ENCODE measurements at places on chromosomes 1 and 21.

DNA sequence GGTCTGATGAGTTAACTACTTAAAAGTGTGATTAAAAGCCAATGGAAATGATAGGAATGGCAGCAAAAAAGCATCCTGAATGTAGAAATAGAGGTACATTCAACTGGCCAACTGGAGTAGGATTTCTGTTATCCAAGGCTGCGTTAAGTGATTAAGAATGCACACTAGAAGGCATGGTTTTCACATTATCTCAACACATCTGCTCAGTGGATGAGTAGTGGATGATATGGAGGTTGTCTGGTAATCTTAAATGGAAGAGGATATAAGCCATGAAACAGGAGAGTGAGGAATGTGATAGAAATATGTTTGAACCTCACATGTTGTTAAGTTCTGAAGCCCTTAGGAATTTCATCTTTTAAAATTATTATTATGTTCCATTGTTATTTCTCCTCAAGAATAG is 839.9 kb downstream of the USP25 start:
- no peak for DNase-seq

GRCh38 chr1:167663002-167663772 is 33.2 kb downstream of the RCSD1 start:
- DNase-seq: no peak

DNA sequence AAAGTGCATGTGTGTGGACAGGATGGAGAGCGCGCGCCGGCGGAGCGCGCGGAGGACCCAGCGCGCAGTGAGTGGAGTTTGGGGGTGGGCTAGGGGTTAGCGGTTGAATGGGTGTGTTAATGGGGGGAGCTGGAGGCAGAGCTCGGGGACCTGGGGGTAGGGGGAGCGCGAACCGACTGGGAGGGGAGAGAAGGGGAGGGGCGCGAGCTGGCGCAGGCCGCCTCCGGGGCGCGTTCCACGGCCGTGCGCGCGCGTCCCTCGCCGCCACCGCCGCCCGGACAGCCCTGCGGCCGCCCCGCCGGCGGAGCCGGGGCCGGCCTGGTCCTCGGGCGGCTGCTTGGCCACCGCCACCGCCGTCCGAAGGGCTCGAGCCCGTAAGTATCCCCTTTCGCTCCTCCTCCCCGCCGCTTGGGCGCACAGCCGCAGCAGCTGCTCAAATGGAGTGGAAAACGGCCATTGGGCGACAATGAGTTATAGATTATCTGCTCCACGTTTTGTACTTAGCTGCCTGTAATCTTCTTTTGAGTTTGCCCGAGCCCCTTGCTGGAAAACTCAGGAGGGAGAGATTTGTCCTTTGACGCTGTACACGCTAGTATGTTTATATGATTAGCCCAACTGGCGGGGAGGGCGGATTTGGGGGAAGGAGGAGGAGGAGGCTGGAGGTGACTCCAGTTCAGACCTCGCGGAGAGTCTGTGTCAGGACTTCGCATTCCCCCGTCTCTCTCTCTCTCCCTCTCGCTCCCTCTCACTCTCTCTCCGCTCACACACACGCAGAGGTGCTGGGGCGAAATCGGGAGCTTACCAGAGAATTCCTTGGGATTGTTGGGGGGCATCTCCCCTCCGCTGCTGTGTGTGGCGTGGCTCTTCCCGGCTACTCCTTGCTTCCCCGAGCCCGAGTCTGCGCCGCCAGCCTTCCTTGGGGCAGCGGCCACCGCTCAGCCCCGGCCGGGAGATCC is at the start of gene ADGRL2:
Gene ADGRL2, plus strand, starts transcription at position 240 of the 956 bp plus-strand sequence. CDS start 36,051 bp downstream, outside the sequence.
- DNase-seq: no peak

GRCh38 chr1:58318157-58319005 is 228.1 kb downstream of the OMA1 start:
- DNase-seq: no peak

- DNase-seq: no peak
Measured at GRCh38 chr1:200373811-200374231, 36.0 kb downstream of the ZNF281 start.

GRCh38 chr1:180171691-180172090 is 17.0 kb downstream of the QSOX1 start:
- DNase-seq: no peak

DNA sequence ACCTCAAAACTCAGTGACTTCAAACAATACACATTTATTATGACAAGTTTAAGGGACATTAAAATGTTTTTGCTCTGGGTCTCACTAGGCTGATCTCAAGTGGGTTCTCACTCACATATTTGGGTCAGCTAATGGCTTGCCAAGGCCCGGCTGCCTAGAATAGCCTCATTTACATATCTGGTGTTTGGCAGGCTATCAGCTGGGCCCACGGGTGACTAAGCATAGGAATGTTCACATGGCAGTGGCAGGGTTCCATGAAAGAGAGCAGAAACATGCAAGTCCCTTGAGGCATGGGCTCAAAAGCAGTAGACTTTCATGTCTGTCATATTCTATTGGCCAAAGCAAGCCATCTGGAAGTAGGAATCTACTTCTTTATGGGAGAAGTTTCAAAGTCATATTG is 492.6 kb downstream of the KCNT2 start:
- no peak for DNase-seq

GRCh38 chr21:42607102-42607501 is 46.3 kb upstream of the PDE9A start:
- DNase-seq: no peak

DNA sequence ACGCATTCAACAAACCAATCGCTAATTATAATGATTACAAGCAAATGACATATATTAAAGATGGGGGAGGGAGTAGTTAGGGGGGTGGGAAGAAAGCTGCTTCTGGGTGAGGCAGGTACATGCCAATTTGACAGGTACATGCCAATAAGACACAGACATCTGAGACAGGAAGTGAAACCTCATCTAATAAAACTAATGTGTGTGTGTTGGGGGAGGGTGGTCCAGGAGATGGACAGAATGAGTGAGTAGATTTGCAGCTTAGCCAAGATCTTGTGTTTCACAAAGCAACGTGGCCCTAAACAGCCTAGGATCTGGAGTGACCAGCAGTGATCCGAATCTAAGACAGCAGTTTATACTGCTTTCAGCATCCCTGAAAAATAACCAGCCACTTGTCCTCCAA is 10.8 kb downstream of the CFAP45 start:
- DNase-seq: no peak

- no peak for DNase-seq
Measured at GRCh38 chr1:242219905-242220304, 221.0 kb upstream of the MAP1LC3C start.

DNA sequence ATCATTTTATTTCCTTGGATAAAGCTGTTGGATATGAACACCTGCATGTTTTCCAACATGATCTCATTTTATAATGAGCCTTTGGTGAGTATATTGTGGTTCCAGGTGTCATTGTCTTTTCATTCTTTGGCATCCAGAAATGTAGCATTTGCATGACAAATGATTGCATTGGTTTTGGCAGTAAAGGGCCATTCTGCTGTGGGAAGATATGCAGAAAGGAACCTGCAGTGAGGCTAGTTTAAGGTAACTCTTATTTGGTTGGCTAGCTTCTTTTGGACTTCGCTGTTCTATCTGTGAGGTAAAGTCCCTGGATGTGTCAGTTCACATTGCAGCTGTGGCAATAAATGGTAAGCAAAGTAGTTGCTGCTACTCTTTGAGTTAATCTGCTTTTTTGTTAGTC is 343.0 kb downstream of the AMY1C start:
- DNase-seq: no peak

GRCh38 chr1:175504875-175505555 is 238.4 kb downstream of the TNR start:
- no peak for DNase-seq
